Activated naive CD4-positive, alpha-beta T cell treated with Interleukin-2 at 50 U/mL for 16 hours (primary cell): ENCODE measurements at places on chromosomes 6 and 20.

DNA sequence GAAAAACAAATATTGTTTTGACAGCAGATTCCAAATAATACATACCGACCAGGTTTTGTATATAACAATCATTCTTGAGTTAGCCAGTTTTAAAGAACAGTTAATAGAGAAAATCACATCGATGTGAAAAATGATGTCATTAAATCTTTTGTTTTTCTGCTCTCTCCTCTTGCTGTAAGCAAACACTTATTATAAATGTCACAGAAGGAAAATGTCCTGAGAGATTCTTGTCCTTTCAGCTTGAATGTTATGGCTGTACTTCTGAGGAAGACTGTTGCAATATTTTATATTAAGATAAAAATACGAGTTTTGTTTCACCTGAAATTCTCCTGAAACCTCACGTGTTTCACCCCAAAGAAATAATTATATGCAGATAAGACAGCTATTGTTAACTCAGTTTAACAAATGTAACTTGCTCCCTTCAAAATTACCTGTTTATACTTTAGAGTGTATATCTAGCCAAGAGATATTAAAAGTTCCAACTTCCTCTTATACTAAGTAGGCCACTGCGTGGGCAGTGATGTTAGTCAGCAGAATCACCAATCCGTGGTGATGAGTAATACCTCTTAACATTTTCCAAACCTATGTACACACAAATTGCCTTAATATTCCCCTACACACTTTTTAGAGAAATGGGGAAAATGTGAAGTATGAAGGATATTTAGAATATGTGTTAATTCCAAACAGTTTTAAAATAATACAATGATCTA, 1111.4 kb upstream of the CITED2 start:
- DNase-seq = peak; percentile 15

- no peak for DNase-seq
These were observed 195.2 kb upstream of the SASH1 start for GRCh38 chr6:148147463-148147830.

DNA sequence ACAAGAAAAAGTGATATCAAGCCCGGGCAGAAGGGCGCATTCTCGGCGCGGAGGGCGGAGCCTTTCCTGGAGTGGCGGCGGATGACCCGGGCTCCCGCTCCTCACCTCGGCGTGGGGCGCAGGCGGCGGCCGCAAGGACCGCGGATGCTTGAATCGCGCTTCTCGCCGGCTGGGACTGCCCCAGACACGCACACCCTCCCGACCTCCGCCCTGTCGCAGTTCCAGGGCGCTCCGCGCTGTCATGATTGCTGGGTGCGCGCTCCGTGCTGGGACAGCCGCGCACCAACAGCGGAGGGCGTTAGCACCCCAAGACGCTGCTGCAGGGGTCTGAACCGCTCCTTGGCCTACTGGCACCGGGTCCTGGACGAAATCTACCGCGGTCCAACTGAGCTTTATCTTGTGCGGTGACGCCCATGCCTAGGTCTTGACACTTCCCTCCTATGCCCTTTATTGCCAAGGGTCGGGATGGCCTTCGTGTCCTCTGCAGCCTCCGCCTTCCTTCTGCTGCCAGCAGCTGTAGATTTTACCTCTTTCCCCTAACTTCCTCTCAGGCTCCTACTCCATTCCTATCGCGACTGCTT, 43.3 kb downstream of the IRAK1BP1 start:
- no peak for DNase-seq

- DNase-seq = no peak
These were observed 138.4 kb downstream of the EYA2 start for GRCh38 chr20:47032933-47033578.

DNA sequence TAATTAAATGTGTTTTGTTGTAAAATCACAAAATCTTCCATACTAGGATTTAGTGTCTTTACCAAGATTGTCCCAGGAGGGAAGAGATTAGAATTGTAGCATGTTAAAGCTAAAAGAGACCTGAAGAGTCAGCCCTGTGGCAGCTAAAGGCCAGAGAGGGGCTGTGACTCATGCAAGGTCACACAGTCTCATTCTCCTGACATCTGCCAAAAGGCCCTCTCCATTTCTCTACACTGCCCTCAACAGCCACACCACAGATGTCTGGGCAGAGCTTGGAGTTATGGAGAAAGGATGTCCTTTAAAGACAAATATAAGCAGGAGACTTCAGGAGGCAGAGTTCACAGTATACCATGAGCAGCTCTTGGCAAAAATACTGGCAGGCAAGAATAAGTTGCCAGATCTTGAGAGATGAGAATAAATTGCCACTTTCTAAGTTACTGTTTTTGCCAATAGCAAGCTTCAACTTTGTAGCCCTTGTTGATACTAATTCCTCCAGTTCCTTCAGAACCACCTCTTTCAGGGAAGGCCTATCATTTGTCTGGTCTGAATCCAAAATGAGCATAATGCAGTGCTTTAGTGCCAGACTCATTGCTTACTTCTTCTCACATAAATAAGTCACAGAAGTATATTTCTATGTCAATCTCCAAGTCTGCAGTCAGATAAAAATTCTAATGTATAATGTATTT, 41.7 kb downstream of the AKIRIN2 start:
- DNase-seq = no peak

DNA sequence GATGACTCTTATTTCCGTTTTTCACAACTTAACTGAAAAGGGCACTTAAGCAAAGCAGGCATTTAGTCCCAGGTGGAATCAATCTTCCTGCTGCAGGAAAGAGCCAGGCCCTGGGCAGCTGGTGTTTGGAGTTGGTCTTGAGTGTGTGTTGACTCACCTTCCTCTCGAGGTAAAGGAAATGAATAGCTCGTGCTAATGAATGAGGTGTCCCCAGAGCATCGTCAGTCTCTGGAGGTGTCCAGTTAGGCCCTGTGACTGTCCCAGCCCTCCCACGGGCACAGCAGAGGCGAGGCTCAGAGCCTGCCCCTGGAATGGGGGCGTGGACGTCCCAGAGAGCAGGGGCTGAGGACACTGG, 277.7 kb downstream of the NRN1 start:
- DNase-seq = no peak

DNA sequence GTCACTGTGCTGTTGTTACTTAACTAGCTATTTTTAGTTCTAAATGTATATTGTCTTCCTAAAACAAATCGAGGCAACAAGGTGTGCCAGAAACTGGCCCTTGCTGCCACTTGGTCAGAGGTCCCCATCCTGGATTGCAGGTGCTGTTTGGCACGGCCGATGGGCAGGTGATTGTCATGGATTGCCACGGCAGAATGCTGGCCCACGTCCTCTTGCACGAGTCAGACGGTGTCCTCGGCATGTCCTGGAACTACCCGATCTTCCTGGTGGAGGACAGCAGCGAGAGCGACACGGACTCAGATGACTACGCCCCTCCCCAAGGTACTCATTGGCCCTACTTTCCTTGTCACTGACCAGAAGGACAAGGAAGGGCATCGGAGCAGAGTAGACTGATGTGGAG, 111.0 kb upstream of the TMEM181 start:
- no peak for DNase-seq

DNA sequence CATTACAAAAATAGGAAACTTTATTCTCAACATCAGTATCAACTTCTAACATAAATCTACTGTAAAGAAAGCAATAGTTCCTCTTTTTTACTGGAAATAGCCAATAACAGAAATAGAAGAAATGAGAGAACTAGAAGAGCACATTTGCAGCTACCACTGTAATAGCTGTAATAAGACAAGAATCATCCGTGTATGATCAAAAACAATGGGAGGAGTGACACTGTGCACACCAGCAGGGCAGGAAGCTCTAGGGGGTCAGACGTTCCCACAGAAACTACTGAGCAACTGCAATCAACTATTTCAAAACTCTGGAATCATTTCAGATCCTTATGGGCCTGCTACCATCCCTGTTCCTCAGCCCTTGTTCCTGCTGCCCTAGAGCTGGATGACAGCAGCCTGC, 43.7 kb downstream of the NINL start:
- DNase-seq = no peak

DNA sequence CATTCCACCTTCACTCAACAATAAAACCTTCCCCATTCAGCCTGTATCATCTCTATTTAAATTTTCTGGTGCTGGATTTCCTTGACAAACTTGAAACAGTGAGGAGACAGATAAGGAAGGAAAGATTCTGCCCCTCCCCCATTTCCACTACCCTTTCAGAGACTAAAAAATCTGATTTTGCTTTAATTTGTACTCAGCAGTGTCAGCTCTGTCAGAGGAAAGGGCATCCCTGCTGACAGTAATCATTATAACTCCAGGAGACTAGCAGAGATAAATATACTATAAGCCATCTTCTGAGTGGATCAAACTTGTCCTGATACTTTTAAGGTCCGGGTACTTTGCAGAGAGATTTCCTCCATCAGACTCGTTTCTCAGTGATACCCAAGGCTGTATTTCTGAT, 155.6 kb downstream of the SAMD5 start:
- no peak for DNase-seq

DNA sequence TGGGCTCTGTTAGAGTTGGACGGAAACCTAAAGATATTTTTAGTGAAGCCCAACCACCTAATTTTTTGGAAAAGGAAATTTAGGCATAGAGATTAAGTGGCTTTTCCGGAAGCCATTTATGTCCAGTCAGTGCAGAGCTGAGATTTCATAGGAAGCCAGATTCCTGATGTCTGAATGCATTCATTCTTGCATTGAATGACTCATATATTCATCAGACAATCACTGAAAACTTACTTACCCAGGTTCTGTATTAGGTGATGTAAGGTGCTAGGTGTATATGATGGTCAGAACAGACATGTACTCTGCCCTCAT, 4.1 kb downstream of the SH3BGRL2 start:
- DNase-seq = no peak
